ENCODE measurements at places on chromosomes 4 and X.

- DNase-seq, result no peak
Measured at GRCh38 chr4:16952462-16952871, 54.0 kb upstream of the LDB2 start.

DNA sequence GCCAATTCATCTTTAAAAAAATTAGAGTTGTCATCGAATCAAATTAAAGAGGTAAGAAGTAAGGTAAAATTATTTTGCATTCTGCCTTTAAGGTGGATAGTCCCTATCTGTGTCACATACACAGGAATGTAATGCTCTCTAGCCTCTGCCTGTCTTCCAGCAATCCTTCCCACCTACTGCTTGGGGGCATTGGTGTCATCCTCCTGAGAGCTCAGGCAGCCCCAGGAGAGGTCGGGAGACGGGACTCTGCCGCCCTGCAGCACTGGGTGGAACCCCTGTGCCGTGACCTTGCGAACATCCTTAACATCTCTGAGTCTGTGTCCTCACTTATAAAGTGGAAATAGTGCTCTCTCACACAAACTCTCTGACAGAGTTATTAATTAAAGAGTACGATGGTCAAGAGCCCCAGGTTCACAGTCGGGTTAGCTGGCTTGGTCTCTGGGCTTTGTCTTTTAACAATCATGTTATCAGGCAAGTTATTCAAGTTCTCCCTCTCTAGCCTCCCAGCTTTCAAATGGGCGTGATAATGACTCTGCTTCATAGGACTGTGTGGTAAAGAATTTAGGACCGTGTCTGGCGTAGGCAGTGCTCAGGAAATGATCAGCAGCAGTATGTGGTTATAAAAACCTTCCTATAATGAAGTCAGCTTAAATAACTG lies 10.2 kb downstream of the TLR3 start:
- DNase-seq, result no peak

GRCh38 chr4:83252782-83253405 lies 31.7 kb downstream of the COQ2 start:
- DNase-seq, result peak; percentile 3

GRCh38 chr4:137651128-137651527 lies 118.8 kb upstream of the PCDH18 start:
- DNase-seq, result no peak

GRCh38 chr4:6618386-6619115 lies 21.9 kb upstream of the MRFAP1 start:
- no peak for DNase-seq

- DNase-seq, result no peak
Measured at GRCh38 chrX:80751456-80751855, 58.2 kb downstream of the BRWD3 start.

DNA sequence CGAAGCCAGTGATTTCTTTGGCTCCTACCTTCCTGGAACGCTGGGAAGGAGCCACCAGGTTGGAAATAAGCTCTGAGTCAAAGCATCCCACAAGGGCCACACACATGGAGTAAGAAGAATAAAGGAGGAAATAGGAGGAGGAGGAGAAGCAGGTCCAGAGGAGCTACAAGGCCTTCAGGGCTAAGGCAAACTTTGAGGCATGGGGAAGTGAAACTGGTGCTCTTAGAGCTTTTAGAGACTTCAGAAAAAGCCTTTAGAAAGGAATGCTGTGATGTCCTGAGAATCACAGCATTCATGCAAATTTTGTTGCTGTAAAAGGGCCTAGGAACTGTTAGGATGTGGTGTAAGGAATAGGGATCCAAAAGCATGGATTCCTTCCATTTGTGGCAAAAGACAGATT lies 135.9 kb upstream of the ARHGEF9 start:
- DNase-seq, result no peak

DNA sequence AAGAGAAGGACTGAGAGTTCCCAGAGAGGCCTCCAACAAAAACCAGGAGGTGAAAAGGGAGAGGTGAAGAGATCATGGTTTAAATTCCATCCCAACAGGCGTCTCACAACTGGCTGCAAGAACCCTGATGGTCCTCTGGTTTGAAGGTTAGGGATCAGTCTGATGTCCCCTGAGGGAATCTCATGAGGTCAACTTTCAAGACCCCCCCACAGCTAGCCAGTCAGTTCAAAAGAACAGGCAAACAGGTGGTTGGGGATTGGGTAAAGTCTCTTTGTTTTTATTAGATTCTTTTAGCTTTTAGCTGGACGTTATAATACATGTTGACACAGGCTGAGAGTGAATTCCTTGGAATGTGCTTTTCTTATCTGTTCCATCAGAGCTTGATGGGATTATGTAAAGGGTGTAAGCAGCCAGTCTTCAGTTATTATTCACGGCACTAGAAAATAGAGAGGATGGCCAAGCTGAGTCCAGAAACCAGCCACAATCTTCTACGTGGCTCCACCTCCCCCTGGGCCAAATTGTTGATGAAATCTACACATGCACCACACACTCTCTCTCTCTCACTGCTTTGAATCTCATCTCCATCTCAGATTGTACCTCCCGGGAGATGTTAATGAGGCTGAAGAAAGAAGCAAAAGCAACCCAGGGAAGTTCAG lies 20.8 kb downstream of the ENPP6 start:
- no peak for DNase-seq

GRCh38 chr4:118398226-118399090 lies 45.7 kb upstream of the PRSS12 start:
- DNase-seq, result no peak

GRCh38 chrX:44975666-44976263 lies 102.8 kb downstream of the KDM6A start:
- DNase-seq, result no peak

- DNase-seq, result no peak
Measured at GRCh38 chrX:124804962-124805361, 458.6 kb downstream of the SH2D1A start.

- peak; percentile 86 for DNase-seq
Measured at GRCh38 chr4:77819843-77820648, 878 bp upstream of the CNOT6L start.

GRCh38 chrX:123455693-123456092 lies 271.6 kb downstream of the GRIA3 start:
- DNase-seq, result no peak

DNA sequence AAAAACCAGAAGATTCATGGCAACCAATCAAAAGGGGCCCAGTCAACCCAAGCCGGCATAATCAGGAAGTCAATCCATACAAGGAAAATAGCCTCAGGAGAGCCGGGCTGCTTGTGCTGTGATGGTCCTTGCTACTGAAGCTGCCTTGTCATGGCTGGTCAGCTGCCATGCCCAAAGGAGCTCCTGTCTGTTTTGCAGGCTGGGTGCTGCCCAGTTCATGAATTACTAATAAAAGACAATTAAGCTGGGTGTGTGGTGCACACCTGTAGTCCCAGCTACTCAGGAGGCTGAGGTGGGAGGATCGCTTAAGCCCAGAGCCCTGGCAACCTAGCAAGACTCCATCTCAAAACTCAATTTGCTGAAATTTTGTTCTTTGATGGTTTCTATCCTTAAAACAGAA lies 16.0 kb upstream of the CTBP1 start:
- no peak for DNase-seq

DNA sequence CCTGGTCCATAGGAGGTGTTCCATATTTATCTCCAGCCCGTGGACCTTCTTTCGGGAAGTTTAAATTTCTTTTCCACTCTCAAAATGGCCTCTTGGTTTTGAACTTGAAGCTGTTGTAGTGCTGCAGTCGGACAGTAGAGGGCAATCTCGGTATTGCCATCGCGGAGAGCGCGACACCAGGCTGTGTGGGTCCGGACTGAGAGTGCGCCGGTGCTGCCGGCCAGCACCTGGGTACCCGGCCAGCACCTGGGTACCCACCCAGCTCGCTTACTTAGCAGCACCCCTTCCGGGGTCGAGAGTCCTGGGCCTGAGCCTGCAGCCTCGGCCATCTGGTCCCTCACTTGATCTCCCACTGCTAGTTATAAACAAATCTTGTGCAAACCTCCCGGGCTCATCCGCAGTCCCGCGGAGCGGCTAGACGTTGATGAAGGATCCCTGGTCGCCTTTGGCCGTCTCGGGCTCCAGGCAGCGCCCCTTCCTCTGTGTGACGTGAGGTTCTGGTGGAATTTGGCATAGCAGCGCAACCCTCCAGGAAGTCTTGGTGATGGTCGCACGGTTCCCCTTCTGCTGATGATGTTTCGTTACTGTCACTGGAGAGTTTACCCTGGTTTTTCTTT lies 18.0 kb downstream of the FAM9A start:
- no peak for DNase-seq

DNA sequence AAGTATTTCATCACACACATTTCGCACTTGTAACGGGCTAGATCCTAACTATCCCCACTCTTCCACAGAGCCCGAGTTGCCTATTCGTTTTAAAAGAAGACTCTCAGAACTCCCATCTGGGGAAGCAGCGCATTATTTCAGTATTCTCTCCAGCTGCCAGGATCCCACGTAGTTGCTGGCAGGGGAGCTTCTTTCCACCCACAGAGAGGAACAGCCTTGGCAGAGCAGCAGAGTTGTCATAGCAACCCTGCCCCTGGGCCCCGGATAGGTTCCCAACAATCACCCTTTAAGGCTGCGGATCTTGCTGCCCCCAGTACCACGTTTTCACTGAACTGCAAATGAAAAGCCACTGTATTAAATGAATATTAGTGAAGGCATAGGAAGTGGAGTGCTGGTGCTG lies 106.7 kb downstream of the GPM6A start:
- no peak for DNase-seq

DNA sequence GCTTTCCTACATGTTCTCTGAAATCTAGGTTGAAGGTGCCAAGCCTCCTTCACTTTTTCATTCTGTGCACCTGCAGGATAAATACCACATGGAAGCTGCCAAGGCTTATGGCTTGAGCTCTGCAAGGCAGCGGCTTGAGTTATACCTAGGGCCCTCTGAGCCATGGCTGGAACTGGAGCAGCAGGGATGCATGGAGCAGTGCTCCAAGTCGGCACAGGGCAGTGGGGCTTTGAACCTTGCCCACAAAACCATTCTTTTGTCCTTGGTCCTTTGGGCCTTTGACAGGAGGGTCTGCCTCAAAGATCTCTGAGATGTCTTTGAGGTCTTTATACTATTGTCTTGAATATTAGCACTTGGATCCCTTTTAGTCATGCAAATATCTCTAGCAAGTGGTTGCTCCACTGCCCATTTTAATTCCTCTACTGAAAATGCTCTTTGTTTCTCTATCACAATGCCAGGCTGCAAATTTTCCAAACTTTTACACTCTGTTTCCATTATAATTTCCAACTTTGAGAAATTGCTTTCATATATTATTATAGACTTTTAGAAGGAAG lies 536.2 kb upstream of the KLHL4 start:
- no peak for DNase-seq

DNA sequence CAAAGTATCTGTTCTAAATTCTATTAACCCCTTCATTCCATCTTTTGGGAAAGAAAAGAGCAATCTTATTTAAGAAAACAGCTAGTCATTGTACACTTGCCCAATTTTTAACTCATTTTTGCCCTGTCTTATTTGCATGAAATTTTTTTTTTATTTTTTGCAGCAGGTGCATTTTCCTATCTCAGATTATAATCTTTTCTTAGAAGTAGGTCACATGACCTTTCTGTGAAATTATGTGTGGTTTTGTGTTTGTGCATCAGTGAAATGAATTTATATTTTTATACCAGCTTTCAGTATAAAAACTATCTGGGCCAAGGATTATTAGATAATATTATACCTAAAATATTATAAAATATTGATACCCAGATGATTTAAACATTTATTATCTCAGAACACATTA lies 145.6 kb downstream of the INPP4B start:
- no peak for DNase-seq

DNA sequence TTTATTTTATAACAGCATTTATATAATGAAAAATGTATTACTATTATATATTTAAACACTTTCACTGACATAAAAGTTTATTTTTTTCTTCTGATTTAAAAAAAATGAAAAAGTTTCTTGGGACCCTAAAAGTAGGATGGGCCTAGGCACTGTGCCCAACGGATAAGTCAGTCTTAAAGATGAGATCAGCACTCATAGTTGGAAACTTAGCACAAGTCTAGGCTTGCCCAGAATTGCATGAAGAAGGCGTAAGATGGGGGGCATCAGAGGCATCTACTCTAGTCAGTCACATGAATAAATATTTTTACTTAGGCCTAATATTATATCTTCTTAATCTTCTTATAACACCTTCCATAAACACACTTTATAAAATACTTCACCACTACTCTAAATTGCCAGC lies 306.7 kb upstream of the GRID2 start:
- DNase-seq, result no peak

- no peak for DNase-seq
Measured at GRCh38 chr4:140343303-140343702, 30.1 kb upstream of the SCOC start.

DNA sequence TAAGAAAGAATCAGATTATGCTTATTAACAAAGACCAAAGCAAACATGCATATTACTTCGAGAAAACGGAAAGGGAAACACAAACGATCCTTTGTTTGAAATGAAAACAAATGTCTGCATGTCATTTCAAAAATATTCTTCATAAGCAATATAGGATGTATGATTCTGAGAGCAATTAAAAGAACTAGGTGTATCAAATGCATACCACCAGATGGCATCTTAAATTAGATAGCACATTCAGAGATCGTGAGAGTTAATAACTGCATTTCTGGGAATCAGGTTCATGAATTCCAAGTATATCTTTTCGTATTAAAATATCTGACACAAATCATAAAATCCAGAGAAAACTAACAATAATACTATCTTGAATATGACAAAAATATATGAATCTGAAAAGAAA lies 159.5 kb downstream of the PPP3CA start:
- DNase-seq, result no peak

DNA sequence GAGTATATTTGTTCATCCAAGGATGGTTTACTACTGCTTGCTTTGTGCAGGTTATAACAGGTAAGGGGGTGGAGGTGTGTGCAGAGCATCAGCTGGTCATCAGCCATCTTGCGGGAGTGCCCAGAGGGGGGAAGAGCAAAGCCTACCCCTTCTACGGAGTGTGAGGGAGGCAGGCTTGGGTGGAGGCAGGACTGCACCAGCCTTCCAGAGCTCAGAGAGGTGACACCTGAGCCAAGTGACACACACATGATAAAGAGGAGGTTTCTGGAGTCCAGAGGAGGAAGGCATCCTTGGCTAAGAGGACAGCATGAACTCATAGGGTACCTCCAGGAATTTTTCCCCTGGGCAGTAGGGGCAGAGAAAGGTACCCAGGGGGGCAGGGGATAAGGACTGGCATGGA lies 126.6 kb downstream of the TBL1X start:
- DNase-seq, result no peak

DNA sequence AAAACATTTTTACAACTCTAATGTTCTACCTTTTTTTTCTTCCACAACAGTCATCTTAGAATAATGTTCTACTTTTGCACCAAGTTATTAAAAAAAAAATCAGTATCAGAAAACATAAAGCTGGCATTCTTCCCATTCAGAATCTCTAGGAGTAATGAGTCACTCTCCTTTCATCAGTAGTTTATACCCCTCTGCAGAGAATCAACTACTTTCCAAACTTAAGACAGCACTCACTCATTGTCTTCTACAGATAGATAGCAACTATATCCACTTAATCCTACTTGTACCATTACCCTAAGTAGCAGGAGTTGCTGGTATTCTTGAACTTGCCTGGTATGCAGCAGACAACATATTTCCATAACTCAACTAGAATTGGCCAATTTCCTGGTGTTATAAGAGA lies 3.2 kb downstream of the TIGD4 start:
- DNase-seq, result no peak
